Mesangial cell (primary cell): ENCODE measurements at places on chromosomes 16 and 17. TPM values are rescaled to one million over a fixed set of nuclear protein-coding genes. Genes with fewer than 3 reads are reported as not detected.

GFAP gene
- total RNA-seq, result 0.38 and 0.49 TPM in 2 replicates

PRSS53 gene
- total RNA-seq, result 0.81 and 1.6 TPM in 2 replicates

TNS4 gene
- total RNA-seq, result under 0.01 and 2.3 TPM in 2 replicates

SBK1 gene
- total RNA-seq, result 0.65 and 3.9 TPM in 2 replicates

LPO gene
- total RNA-seq, result not detected in 2 replicates
